ENCODE measurements at places on chromosomes 6 and 20. TPM values are rescaled to one million over a fixed set of nuclear protein-coding genes. Genes with fewer than 3 reads are reported as not detected.

DNA sequence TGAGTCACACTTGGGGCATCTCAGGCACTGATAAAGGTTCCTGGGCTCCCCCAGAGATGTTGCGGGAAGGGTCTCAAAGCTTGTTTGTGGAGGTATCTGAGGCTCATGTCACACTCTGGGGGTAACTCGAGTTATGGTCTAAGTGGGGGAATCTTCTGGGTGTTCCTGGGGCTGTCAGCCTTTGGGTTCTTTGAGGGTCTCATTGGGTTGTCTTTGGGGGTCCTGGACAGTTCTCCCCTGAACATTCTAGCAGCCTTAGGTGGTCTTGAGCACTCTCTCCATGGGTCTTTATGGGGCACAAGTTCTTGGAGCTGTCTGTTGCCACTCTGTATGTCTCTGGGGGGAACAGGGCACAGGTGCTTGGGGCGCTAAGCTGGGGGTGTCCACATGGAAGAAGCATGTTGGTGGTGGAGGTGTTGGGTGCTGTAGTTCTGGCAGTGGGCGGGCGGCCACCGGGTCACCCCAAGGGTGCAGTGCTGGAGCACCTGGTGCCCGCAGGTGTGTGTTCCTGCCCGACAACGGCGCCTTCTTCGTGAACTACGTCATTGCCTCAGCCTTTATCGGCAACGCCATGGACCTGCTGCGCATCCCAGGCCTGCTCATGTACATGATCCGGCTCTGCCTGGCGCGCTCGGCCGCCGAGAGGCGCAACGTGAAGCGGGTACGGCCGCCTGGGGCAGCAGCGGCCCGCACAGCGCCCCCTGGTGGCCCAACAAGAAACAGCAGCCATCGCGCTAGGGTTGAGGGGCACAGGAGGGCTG is 7.1 kb upstream of the CAPN11 start:
- DNase-seq, result peak; percentile 94

DNA sequence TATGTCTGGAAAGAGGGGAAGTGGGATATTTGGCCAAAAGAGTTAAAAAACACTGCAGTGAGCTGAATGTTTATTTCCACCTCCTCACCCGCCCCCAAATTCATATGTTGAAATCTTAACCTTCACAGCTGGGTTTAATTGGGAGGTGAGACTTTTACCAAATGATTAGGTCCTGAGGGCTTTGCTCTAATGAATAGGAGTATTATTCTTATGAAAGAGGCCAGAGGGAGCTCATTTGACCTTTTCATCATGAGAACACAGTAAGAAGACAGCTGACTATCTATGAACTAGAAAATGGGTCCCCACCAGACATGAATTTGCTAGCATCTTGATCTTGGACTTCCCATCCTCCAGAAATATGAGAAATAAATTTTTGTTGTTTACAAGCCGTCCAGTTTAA is 1028.9 kb downstream of the PHF3 start:
- no peak for DNase-seq

GRCh38 chr6:2363211-2363610 is 117.8 kb upstream of the GMDS start:
- DNase-seq, result no peak

- DNase-seq, result peak; percentile 94
These were observed 18.2 kb upstream of the MYB start for GRCh38 chr6:135162678-135163439.

- no peak for DNase-seq
These were observed 141.1 kb upstream of the CITED2 start for GRCh38 chr6:139515511-139515910.

DNA sequence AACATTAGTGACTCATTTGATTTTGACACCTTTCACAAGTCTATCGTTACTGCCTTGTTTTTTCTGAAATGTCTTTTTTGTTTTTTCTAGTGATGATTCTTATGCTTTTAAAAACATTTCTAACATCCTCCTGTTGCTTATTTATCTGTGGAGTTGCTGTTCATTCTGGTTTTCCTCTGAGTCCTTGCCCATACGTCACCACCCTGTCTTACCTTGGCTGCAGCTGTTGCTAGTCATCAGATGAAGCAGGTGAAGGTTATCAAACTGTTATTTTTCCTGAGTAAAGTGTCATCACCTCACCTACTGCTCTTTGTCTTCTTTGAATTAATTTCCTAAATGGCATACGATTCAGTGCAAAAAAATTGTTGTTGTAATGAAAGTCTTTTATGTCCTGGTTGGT is 376.6 kb downstream of the GRIK2 start:
- DNase-seq, result no peak

The EPHA7 gene
- total RNA-seq, result 5.3 TPM

GRCh38 chr6:150494241-150494640 is 105.4 kb upstream of the PLEKHG1 start:
- no peak for DNase-seq

- no peak for DNase-seq
These were observed 205.1 kb upstream of the GMDS start for GRCh38 chr6:2450546-2450945.

- DNase-seq, result no peak
These were observed 831.2 kb downstream of the MAFB start for GRCh38 chr20:39857835-39858234.

DNA sequence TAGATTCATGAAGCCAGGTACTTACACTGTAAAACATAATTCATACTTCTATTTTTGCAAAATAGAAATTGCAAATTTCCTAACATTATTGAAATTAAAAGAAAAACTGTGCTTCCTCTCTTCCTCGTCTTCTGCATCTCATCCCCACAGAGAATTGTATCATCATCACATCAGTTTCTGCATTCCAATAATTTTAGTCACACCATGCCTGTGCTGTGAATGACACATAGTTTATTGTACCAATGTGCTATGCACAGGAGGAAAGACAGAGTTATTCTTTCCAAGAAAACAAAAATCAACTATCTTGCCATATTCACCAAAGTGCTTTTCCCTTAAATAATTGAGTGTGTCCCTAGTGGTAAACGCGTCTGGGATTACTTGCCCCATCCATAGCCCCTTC is 38.1 kb upstream of the FAM135A start:
- DNase-seq, result no peak

- peak; percentile 91 for DNase-seq
These were observed 155.9 kb downstream of the NRN1 start for GRCh38 chr6:5850848-5851255.

GRCh38 chr6:130681028-130681427 is 146.2 kb upstream of the SMLR1 start:
- DNase-seq, result no peak

The JAG1 gene
- total RNA-seq, result 2.1 TPM

The L3MBTL1 gene
- total RNA-seq, result 43.0 TPM

- DNase-seq, result peak; percentile 28
These were observed 30.1 kb upstream of the APMAP start for GRCh38 chr20:25022680-25023079.

DNA sequence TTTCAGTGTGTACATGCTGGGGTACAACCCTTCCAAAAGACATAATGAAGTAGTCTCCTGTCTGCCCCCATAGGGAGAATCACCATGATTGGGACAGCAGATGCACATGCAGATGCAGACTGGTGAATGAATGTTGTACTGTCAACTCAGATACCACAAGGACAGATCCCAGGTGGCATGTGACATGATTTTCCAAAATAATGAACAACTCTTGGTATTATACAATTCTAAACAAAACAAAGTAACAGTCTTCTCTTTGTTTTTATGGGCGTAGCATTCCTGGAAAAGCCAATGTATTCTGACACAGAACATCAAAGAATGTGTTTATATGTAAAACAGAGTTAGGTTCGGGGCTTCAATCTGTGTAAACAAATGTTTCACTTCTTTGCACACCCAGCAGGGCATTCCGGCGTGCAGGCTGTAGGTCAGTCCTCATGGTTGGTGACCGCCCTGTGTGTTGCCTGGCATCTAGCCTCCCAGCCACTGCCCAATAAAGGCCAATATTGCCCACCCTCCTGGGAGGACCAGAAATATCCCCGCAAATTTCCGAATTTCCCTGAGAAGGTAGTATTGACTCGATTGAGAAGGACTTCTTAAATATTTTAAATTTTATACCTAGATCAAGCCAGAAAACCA is 127.7 kb downstream of the KLHL32 start:
- DNase-seq, result no peak

The PI16 gene
- total RNA-seq, result not detected

- DNase-seq, result peak; percentile 67
These were observed 15.7 kb downstream of the SLC22A1 start for GRCh38 chr6:160137130-160137988.

DNA sequence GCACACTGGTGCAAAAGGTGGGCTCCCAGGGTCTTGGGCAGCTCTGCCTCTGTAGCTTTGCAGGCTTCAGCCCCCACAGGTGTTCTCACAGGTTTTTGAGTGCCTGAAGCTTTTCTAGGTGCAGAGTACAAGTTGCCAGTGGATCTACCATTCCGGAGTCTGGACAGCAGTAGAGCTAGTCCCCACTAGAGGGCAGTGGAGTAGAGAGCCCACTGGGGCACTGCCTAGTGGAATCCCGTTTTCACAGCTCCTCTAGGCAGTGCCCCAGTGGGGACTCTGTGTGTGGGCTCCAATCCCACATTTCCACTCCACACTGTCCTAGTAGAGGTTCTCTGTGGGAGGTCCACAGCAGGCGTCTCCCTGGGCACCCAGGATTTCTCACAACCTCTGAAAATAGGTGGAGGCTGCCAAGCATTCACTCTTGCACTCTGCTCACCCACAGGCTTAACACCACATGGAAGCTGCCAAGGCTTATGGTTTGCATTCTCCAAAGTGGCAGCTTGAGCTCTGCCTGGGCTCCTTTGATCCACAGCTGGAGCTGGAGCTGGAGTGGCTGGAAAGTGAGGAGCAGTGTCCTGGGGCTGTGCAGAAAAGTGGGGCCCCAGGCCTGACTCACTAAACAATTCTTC is 86.3 kb upstream of the PROKR2 start:
- DNase-seq, result peak; percentile 86

GRCh38 chr20:47784599-47785310 is 526 bp downstream of the SULF2 start:
- DNase-seq, result peak; percentile 77

DNA sequence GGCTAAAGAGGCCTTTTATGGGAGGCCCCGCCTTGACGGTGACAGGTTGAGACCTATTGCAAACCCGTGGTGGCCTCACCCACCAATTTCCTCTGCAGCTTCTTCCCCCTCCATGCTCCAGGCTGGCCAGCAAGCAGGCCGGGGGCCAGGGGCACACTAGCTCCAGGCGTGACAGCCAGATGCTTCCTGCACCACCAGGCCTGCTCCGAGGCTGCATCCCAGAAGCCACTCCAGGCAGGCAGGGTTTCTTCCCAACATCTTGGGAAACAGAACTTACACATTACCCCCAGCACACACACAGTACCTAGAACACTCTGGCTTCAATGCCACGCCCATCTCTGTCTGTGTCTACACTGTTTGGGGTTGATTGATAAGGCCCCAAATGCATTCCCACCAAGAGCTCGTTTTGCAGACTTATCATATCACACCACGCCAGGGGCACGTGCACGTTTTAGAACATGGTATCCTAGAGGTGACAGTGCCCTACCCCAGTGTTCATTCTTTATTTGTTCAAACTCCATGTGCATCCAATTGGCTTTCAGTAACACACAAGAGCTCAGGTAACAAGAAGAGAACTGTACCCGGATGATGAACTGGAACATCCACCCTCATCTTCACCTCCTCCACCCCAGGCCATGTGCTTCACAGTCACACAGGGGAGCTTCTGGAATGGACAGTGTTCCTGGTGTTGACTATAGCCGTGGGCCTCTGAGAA is 221.4 kb upstream of the RREB1 start:
- no peak for DNase-seq

DNA sequence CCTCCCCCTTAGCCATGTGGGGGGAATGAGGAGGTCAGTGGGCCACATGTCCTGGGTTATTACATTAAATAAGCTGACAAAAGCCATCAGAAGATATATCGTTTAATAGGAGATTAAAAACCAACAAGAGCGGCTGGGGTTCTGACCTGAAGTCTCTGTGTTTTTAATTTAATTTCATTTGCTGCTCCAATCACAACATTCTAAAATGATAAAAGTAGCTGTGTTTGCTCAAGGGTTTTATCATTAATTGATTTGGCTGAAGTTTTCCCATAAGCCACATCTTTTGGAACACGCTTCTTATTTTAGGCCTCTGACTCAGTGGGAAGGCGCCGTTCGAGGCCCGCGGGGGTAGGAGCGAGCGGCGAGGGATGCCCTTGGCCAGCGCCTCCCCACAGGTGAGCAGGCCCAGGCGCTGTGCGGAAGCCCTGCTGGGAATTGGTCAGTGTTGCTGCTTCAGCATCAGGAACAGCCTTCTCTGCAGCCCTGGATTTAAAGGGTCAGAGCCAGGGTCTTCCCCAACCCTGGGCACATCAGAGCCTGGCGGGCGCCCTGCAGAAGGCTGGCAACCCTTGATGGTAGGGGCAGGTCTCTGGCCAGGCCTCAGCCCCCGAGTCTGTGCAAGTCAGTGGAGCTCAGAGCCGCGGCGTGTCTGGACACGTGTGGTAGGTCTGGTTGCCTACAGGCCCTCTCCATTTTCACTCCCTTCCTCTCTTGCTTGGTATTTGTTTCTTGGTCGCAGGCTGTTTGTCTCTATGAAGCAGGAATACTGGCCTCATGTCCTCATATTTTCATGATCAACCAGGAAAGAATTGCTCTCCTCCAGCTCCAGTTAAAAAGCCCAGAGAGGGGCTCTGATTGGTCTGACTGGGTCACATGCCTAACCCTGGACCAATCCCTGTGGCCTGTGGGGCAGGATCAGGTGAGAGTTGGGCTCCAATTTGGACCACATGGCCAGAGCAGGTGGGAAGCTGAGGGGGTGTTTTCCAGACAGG is 30.9 kb upstream of the MLN start:
- DNase-seq, result no peak

The TUBB1 gene
- not detected for total RNA-seq

The BPI gene
- not detected for total RNA-seq

The RWDD2A gene
- total RNA-seq, result 7.5 TPM

DNA sequence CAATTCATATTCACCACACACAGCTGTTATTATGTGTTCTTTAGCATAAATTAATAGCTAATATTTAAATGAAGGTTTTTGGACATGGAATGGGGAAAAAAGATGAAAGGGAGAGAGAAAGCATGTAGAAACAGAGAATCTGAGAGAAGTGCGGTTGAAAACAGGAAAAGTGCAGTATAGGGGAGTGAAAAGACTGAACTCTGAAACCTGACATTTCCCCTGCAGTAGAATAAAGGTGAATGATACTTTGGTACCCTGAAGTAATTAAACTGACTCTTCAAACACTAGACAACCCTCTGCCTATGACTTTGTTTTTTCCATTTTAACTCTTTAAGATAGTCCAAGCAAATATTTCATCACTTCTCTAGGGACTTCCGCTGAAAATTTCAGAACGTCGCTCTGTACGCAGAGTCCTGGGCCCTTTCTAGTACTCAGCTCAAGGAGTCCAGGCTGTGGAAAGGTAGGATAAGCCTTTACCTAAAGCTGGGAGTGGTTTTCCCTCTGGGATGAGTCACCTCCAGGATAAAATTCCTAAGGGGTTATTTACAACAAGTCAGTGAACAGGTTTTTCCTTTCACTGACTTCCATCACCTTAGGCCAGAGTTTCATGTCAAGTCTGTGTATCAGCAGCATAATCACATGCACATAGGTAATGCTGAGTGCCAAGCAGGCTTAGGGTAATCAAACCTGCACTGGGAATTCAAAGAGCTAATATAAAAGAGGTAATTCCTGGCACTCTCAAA is 614.5 kb downstream of the PKHD1 start:
- peak; percentile 50 for DNase-seq

The SLC25A27 gene
- 18.1 TPM for total RNA-seq

Measured in endodermal cell (in vitro differentiated cells).